ENCODE measurements at places on chromosomes 7 and 10.

- no peak for ATAC-seq
Observed at GRCh38 chr10:4176500-4177281, 391.7 kb upstream of the KLF6 start.

DNA sequence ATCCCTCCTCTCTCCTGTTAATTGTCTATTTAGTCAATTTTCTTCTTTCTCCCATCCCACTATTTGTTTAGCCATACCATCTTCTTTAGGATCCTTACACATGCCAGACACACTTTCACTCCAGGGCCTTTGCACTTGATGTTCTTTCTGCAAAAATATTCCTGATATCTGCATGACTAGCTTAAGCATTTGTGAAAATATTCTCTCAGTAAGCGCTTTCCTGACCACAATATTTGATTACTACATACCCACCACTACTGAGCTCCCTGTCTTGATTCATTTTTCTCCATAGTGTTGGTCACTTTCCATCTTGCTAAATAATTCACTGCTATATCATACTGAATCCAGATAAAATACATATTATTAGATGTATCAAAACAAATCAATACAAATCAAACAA is 75.1 kb downstream of the SEMA3D start:
- ATAC-seq = no peak

- no peak for ATAC-seq
Observed at GRCh38 chr7:17185690-17186070, 112.8 kb upstream of the AHR start.

- ATAC-seq = no peak
Observed at GRCh38 chr7:112981966-112982365, 104.7 kb downstream of the GPR85 start.

DNA sequence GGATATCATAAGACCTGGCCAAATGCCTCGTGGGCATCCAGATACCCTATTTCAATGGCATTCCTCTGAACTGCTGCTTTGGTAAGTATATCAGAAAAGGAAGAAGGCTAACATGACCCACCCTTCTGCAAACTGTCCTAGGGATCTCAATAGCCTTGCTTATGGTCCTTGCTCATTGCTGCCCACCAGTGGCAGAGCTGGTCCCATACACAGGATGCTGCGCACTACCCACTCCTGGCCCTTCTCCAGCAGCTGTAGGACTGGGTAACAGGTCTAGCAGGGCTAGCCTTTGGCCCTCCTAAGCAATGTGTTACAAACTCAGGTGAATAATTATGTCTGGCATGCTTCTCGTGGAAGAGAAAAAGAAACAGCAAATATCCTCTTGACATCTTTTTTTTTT is 72.5 kb downstream of the C10orf90 start:
- peak; percentile 92 for ATAC-seq

Data from SK-N-SH treated with all-trans-retinoic acid at 6 μM for 48 hours (cell line).